ENCODE measurements at places on chromosomes 2 and 18. TPM values are rescaled to one million over a fixed set of nuclear protein-coding genes. Genes with fewer than 3 reads are reported as not detected.

GRCh38 chr2:221521233-221521845 lies 50.8 kb downstream of the EPHA4 start:
- DNase-seq = no peak

- DNase-seq = no peak
These were observed 68.9 kb upstream of the LTBP1 start for GRCh38 chr2:32877587-32878510.

DNA sequence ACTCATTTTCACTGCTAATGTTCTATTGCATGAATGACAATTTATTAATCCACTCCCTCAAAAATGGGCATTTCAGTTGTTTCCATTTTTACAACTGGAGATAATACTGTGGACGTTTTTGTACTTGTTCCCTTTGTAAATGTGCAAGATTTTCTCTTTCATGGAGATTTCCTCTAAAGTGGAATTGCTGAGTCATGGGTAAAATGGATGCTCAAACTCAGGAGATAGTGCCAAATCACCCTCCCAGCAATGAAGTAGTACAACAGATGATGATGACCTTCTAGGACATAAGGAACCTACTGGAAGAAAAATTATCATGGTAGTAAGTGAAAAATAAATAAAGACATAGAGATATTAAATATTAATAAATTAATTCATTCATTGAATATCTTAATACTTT lies 460.8 kb upstream of the CHST9 start:
- no peak for DNase-seq

- DNase-seq = no peak
These were observed 3.0 kb downstream of the RFTN2 start for GRCh38 chr2:197672371-197672893.

DNA sequence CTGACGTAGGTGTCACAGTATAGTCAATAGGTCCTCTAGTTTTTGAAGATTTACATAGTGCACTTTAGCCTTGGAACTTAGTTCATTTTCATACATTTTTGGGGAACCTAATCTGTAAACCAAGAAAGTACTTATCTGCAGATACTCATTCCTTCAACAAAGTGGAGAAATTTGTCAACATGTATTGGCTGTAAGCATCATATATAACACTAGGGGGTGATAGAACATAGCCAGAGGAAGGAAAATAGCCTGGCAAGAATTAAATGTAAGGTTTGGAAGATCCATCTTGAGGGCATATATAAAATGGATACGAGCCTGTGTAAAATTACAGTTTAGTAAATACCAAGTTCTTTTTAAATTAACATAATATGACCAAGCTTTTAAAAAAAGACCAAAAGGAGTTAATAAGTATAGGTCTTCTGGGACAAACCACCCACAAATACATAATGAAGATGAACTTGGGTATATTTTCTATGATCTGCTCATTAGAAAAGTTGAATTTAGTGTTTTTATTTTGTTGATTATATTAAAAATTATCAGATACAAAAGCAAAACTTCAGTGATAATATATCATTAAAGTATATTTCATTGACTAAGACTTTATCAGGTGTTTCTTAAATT lies 18.2 kb downstream of the RPL37A start:
- no peak for DNase-seq

DNA sequence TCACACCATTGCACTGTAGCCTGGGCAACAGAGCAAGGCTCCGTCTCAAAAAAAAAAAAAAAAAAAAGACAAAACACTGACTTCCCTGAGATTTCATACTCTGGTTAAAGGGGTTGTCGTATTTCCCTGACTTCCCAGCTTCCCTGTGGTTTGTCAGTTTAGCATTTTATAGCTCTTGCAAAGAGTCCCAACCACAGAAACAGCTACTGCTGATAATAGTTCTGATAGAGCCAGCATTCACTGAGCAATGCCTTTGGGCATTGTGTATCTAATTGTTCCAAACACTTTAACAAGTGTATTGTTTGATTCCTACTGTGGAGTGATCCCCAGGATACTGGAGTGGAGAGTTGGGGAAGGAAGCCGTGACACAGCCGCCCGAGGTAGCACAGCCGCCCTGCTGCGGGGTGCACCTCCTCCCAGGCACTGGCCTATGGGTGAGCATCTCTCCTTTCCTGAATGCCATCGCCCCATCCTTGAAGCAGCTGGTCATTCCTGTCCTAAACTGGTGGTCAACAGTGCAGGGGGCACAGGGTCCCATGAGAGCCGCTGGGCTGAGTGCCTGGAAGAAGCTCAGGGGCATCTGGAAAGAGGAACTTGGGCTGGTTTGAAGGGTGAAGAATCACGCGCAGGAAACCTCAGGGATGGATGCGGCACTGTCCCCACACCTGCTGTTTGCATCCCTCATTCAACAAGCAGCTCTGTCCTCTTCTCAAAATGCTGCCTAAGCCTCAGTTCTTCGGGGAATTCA lies 81.0 kb upstream of the TMEM18 start:
- DNase-seq = no peak

DNA sequence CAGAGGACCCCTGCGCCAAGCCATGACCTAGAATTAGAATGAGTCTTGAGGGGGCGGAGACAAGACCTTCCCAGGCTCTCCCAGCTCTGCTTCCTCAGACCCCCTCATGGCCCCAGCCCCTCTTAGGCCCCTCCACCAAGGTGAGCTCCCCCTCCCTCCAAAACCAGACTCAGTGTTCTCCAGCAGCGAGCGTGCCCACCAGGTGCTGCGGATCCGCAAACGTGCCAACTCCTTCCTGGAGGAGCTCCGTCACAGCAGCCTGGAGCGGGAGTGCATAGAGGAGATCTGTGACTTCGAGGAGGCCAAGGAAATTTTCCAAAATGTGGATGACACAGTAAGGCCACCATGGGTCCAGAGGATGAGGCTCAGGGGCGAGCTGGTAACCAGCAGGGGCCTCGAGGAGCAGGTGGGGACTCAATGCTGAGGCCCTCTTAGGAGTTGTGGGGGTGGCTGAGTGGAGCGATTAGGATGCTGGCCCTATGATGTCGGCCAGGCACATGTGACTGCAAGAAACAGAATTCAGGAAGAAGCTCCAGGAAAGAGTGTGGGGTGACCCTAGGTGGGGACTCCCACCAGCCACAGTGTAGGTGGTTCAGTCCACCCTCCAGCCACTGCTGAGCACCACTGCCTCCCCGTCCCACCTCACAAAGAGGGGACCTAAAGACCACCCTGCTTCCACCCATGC lies 3.0 kb downstream of the PROC start:
- no peak for DNase-seq

- DNase-seq = no peak
These were observed 95.1 kb downstream of the MYO5B start for GRCh38 chr18:50099725-50100407.

GRCh38 chr2:169599568-169599967 lies 15.4 kb downstream of the PPIG start:
- no peak for DNase-seq

GRCh38 chr2:201154615-201155399 lies 28.1 kb upstream of the CASP10 start:
- DNase-seq = no peak

DNA sequence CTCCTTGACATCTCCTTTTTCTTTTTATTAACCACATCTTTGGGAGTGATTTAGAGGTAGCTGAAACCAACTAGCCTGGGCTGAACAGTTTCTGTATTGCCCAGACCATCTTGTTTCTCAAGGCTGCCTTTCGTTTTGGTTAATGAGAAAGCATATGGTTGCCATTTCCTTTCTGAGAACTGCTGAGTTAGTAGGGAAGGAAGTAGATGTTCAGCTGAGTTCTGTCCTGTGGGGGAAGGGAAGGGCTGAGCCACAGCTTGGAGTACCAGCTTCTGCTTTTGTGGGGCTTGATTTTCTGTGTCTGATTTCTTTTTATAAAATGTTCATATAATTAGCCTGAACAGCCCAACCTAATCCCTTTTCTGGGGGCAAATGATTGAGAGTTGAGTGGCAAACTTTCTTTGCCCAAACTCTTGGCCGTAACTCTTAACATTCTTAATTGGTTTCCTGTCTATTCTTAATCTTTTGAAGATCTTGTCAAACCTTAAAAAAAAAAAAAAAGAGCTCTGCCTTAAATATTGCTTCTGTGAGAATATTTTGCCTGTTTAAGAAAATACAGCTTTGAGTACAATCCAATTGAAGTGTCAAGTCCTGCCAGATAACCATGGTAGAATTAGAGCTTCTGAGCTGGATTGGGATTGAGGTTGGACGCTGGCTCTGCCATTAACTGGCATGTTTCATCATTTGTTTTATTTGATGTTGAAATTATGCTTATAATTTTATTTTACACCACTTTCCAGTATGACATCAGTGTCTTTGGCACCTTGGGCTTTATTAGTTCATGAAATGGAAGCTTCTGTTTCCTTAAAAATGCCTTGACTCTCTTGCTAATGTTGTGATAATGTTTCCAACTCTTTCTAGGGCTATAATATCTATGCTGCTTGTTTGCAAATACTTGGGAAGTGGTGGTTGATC lies 1.9 kb upstream of the NABP1 start:
- peak; percentile 66 for DNase-seq

GRCh38 chr2:71600555-71600954 lies 147.2 kb downstream of the DYSF start:
- DNase-seq = no peak

DNA sequence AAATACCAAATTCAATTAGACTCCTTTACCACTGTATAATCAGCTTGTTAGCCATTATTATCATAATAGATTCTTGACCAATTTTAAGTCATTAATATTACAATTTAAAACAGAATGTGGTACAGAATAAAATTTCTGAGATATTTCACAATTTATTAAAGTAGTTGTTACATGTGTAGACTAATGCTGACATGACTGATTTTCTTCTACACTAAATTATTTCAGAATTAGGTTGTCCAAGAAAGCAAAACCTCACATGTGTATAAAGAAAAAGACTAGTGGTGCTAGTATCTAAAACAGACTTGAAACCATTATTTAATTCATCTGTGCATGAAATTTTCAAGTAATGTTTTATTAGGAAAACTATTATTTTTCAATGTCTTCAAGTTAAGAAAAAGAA lies 79.2 kb upstream of the COL3A1 start:
- no peak for DNase-seq

DNA sequence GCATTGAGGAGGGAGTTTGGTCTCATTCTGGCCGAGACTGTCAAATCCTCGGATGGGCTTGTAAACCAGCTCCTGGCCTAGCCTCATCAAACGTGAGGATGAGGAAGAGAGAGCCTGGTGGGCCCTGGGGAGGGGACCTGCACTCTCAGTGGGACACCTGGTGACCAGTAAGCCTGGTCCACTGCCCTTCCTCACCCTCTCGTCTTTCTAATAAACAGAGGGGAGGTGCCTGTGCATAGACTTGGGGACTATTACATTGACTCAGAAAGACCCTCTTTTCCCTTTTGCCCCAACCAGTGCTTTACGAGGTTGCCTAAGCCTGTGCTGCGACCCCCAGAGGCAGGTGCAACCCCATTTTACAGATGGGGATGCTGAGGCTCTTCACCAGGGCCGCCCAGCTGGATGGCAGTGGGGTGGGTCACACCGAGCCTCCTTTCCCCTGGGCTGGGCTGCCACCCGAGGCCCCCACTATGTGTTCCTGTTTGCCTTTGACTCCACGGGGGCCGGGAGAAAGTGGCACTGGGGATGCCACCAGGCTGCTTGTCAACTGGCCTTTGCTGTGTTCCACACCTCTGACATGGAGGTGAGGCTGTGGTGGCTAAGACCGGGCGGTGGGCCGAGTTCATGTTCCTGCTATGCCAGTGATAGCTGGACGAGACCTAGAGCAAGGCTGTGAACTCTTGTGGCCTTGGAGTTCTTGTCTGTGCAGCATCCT lies 85.9 kb downstream of the GLI2 start:
- DNase-seq = peak; percentile 6

DNA sequence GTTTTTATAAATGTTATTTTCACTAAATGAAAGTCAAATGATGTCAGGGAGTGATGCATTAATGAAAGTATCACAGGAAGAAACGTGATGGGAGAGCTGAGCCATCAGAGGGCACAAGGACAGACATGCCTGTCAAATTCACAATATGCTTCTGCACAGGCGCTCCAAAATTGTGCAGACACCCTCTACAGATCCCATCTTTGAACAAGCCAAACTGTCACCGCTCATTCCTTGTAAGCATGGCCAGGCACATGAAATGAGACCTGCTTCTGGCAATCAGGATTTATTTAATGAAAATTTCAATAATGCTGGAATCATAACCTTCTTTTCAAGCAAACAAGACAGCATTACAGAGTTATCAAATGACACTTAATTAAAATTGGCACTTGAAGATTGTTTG lies 20.4 kb upstream of the FSHR start:
- DNase-seq = no peak

- no peak for DNase-seq
These were observed 12.6 kb downstream of the GPR35 start for GRCh38 chr2:240637901-240638345.

GRCh38 chr2:203453858-203454451 lies 81.1 kb downstream of the RAPH1 start:
- DNase-seq = no peak

DNA sequence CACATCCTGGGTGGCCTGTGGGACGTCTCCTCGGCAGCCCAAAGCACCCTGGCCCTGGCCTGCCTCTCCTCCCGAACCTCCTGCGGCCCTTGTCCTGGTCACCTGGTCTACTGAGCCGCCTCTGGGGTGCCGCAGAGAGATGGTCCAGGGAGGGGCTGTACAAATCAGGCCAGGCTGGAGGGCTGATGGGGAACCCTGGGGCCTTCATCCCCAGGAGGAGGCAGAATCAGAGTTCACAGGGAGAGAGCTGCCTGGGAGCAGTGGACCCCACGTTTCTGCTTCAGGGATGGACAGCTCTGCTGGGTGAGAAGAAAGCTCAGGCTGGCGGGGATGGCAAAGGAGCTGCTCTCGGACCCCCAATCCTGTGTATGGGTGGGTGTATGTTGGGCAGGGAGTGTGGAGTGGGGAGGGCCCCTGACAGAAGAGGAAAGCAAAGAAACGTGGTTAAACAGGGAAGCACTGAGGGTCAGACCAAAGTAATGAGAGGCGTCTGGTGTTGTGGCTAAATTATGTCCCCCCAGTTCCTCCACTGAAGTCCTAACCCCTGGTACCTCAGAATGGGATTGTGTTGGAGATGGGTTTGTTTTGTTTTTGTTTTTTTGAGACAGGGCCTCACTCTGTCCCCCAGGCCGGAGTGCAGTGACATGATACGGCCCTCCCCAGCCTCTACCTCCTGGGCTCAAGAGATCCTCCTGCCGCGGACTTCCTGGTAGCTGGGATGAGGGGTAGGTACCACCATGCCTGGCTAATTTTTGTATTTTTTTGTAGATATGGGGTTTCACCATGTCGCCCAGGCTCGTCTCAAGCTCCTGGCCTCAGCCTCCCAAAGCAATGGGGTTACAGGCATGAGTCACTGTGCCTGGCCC lies 73.4 kb upstream of the SMAD7 start:
- no peak for DNase-seq

GRCh38 chr2:51490576-51491234 lies 458.8 kb upstream of the NRXN1 start:
- DNase-seq = no peak

GALR1 gene
- total RNA-seq = 0.03 TPM

GATA6 gene
- 63.2 TPM for total RNA-seq

MYOM1 gene
- 337 TPM for total RNA-seq

OR6B2 gene
- not detected for total RNA-seq

HNRNPLL gene
- 33.3 TPM for total RNA-seq

ANKRD30BL gene
- total RNA-seq = not detected

PLGLB2 gene
- total RNA-seq = 0.45 TPM

MIB1 gene
- 23.2 TPM for total RNA-seq

All from right cardiac atrium (tissue), 5 donors.